ENCODE measurements at places on chromosomes 3 and 15.

GRCh38 chr15:91911844-91912243, 58.3 kb downstream of the SLCO3A1 start:
- DNase-seq: peak; percentile 29

GRCh38 chr3:131020122-131020693, 6.4 kb downstream of the ASTE1 start:
- DNase-seq: peak; percentile 57

DNA sequence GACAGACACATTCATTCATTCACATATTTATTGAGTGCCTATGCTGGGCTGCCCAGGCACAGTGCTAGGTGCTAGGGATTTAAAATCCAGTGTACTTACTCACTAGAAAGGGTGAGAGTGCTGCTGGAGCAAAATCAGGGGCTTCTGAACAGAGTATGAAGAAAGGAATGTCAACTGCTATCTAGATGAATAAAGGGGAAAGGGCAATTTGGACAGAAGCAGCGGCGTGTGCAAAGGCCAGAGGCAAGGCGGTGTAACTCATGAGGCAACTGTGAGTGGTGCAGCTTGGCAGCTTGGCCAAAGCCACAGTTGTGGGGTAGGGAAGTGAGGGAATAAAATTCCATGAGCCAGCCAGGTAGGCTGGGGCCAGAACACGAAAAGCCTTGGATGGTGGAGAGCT, 76.7 kb downstream of the RAD18 start:
- DNase-seq: no peak

DNA sequence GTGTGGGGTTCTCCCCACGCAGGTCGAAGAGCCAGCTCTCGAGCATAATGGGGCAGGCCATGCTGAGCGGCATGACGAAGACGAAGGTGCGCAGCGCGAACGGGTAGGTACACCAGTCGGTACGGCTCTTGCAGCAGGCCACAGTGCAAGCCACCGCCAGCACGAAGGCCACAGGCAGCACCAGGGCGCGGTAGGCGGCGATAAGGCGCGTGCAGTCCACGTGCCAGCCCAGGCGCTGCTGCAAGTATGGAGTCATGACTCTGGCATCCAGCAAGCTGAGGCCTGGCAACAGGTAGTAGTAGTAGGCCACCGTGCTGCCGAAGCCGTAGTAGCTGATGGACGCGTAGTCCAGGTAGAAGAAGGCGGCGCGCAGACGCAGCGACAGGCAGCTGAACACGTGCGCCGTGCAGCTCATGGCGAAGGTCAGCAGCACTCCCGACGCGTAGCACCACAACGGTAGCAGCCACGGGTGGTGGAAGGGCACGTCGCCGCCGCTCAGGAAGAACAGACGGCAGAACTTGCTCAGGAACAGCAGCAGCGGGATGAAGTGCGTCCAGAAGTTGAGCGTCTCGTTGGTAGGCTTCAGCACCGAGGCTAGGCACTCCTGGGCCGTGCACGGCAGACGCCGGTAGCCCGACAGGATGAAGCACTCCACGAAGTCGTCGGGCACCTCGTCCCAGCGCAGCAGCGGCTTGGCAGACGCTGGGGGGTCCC, 797 bp downstream of the PAQR9 start:
- no peak for DNase-seq

GRCh38 chr3:177676148-177676547, 478.9 kb upstream of the TBL1XR1 start:
- no peak for DNase-seq

Measured in CD14-positive monocyte (primary cell).